T47D (cell line): ENCODE measurements at places on chromosomes 2 and 18.

DNA sequence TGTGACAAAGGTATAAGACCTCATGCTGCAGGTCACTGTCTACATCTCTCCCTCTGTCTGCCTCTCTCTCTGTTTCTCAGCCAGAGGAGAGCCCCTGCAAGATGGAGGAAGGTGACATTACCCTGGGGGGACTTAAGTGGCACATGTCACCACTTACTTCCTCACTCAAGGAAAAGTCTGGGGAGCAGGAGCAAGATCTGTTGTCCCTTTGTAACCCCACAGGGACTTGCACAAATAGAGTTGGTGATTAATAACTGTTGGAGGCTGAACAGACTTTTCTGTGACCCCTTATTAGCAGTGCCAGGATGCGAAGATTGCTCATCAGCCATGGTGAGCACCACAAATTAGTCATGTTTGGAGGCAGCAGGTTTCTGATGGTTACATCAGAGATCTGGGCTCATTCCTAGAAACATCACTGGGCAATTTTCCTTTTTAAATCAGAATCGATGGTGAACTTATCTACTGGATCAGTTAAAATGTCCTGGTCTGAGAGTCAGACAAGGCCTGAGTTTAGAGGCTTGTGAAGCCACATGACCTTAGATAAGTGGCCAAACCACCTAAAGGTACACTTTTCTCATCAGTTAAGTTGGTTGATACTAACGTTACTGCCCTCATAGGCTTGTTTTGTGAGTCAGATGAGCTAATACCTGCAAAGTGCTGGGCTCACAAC, 81.2 kb upstream of the LTBP1 start:
- no peak for DNase-seq

- no peak for DNase-seq
Measured at GRCh38 chr18:7147399-7147798, 29.8 kb upstream of the LAMA1 start.

DNA sequence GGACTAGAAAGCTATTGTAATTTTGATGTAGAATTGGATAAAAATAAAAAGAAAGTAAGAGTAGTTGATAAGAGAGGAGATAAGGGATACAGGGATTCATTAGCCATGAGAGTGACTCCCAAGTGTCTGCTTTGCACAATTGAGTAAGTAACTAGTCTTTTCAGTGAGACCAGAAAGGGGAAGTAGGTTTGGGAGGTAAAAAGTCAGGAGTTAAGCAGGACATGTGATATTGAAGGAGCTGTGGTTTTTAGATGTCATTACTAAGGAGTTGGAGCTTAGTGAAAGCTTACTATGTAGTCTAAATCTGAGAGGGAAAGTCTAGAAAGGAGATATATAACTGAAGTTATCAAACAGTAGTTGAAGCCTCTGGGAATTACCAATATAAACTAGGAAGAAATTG, 93.4 kb downstream of the SLC5A7 start:
- DNase-seq = no peak

- DNase-seq = no peak
Measured at GRCh38 chr2:12834239-12834638, 117.5 kb downstream of the TRIB2 start.

DNA sequence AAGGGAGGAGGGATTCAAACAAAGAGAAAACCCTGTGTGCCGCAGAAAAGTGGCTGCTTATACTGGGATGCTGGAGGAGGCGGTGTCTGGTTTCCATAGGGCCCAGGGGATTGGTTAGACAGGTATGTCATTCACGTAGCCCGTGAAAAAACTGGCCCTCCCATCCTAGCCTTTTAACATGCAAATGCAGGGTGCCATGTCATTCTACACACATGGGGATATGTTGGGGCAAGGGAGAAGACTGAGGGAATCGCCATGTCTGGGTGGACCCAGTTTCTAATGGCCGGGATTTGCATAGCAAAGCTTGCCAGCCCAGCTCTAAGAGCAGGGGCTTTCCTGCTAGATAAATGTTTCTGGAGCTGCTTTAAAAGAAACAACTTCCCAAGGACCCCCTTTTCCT, 8.2 kb upstream of the RNU2-63P start:
- no peak for DNase-seq

GRCh38 chr2:238231251-238231793, 8.5 kb downstream of the HES6 start:
- DNase-seq = no peak

DNA sequence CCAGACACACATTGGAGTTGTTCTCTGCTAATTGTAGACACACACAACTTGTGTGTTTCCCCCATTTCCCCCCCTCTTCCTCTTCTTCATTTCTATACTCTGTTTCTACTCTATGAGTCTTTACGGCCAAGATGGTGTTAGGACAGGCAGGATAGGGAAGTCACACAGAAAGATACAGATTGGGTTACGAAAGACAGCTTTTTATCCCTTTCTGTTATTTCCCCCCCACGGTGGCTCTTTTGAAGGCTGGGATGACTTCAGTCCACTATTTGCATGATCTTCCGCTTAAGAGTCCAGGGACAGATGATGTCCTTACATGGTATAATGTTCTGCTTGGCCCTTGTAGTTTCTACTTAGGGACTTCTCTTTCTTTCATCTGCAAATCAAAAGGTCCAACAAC, 1.6 kb upstream of the EMILIN2 start:
- DNase-seq = no peak
